ENCODE measurements at places on chromosomes 12 and 14.

DNA sequence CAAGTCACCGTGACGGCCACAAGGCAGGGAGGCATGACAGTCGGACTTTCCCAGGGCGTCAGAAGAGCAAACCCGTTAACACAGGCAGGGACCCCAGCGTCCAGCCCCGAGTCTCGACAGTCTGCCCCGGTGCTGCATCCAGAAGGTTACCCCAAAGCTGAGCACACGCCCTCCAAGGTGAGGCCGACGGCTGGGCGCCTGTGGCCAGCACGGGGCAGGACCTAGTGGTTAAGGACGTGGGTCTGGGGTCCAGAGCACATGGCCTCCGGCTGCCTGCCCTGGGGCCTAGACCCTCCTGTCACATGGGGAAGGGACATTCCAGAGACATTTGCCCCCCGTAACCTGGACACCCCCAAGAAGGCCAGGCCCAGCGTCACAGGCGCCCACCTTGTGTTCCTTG is 29.7 kb upstream of the BTBD6 start:
- DNase-seq = no peak

- no peak for DNase-seq
Observed at GRCh38 chr14:63773504-63773903, 45.6 kb upstream of the SGPP1 start.

- no peak for DNase-seq
Observed at GRCh38 chr12:57488402-57489156, 711 bp downstream of the MARS1 start.

DNA sequence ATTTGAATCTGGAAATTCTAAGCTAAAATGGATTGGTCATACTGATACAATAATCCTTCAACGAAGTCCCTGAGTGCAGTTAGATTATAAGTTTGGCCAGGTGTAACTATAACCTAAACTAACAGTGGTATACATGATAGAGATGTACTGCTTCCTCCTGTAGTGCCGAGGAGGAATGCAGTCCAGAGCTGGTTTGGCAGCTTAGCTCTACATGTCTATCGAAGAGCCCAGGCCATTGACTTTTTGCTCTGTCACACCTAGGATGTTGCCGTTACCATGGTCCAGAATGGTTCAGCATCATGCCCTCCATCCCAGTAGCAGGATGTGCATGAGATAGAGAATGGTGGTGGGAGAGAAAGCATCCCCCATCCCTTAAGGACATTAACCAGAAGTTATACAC is 318.1 kb downstream of the ZFP36L1 start:
- DNase-seq = no peak

GRCh38 chr12:76680940-76681339 is 83.0 kb upstream of the ZDHHC17 start:
- no peak for DNase-seq

DNA sequence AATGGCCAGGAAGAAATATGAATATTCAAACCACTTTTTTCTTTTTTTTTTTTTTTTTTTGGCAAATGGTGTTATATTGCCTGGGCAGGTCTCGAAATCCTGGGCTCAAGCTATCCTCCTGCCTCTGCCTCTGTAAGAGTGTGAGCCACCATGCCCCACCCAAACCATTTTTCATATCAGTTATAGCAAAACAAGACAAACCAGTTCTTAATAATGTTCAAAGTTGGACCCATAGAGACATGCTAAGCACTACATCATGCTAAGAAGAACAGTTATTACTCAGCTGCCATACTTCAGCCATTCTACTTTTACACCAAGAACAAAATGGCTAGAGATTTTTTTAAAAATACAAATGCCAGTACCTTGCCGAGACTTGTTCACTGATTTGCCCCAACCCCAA is 25.5 kb downstream of the EIF2S1 start:
- no peak for DNase-seq

- no peak for DNase-seq
Observed at GRCh38 chr14:103868242-103868897, 21.0 kb upstream of the PPP1R13B start.

DNA sequence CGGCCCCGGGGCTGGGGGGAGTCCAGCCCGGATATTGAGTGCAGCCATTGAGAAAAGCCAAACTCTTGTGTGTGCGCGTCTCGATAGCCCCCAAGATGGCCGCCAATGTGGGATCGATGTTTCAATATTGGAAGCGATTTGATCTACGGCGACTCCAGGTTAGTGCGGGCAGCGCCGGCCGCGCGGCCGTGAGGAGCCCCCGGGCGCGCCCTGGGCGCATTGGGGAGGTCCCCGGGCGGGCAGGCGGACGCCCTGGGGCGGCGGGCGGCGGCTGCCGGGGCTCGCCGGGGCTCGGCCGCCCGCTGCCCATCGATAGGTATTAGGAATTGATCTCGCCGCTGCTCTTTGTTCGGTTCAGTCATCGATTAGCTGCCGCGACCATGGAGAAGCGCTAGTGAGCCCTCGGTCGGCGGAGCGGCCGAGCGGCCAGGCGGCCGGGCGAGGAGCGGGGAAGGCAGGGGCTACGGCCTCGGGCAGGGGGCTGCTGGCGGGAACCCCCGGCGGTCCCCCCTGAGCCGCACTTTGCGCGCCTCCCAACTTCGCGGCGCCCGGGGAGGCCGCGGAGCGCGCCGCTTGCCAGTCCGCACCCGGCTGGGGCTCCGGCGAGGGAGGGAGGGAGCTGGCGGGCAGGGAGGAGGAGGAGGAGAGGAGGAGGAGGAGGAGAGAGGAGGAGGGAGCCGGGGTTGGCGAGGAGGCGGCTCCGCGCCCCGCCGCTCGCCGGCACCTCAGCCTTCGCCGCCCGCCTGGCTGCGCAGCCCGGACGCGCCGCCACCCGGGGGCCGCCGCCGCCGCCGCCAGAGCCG is 113.9 kb upstream of the MYL2 start:
- no peak for DNase-seq

DNA sequence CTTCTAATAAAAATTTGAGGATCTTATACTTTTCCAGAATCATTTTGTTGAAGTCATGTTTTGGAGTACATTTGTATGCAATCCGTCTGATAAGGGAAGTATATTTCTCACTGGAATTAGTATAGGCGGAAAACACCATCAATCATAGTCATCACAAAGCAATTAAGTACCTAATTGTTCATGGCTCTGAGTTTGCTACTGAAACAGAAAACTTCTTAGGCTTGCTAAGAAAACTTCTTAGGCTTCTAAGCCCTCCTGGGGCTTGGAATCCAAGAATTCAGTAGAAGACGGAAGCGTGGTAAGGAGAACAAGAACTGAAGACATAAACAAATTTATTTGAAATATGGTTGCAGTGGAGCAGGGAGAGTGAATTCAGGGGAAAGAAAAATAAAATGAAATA is 636.3 kb downstream of the DIO2 start:
- no peak for DNase-seq

DNA sequence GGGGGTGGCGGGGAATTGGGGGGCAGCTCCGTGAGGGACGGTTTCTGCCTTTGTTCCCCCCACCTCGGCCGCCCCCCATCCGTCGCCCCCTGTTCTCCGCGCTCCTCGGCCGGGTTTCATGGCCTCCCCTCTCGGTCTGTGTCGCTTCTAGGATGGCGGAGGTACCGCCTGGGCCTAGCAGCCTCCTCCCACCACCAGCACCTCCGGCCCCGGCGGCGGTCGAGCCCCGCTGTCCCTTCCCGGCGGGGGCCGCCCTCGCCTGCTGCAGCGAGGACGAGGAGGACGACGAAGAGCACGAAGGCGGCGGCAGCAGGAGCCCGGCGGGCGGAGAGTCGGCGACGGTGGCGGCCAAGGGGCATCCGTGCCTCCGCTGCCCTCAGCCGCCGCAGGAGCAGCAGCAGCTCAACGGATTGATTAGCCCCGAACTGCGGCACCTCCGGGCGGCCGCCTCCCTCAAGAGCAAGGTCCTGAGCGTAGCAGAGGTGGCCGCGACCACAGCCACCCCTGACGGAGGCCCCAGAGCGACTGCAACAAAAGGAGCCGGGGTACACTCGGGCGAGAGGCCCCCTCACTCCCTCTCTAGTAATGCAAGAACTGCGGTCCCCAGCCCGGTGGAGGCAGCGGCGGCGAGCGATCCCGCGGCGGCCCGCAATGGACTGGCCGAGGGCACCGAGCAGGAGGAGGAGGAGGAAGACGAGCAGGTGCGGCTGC is 575 bp downstream of the NAA30 start:
- DNase-seq = peak; percentile 57

- no peak for DNase-seq
Observed at GRCh38 chr14:65704437-65704836, 291.9 kb downstream of the FUT8 start.

DNA sequence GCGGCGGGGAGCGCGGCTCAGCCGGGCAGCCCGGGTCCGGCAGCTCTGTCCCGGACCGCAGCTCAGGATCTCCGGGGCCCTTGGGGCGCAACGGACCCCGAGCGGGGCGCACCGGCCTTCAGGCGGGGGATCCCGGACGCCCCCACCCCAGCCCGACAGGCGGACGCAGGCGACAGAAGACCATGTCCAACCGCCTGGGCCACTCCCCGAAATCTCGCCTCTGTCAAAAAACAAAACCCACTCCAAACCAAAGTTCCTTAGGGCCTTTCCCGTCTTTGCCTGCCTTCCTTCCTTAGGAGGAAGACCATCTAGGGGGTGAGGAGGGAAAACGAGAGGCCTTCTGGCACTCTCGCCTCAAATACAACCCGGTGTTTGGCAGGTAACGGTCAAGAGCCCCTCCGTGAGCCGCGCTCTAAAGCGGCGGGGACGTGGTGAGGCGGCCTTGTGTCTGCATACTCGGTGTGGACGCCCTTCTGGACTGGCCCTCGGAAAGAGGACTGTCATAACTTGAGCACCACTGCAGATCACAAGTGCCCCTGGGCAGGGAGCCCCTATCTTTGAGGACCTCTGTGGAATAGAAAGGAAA is 604 bp downstream of the HCFC2 start:
- DNase-seq = peak; percentile 31

DNA sequence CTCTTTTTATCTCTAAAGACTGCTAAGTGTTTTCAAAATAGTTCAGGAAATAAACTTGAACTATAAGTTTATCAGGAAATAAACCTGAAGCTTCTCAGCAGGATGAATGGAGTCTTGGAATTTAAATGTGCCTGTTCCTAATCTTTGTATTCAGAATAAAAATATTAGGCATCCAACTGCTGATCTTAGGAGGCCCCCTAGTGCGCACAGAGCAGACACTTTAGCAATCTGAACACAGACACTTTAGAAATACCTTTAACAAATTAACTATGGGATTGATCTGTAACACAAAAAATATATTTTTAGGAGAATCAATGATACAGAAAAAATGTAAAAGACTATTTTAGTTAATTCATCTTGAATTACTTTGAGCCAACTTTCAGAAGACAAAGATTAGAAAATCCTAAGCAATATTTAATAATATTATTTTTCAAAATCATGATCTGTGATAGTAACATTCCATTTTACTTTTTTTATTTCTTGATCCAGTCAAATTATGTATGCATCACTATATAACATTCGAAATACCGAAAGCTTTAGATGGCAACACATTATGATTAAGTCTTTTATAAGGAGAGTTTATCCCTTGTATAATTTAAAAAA is 80.9 kb downstream of the SLC41A2 start:
- DNase-seq = peak; percentile 37

- no peak for DNase-seq
Observed at GRCh38 chr14:21933681-21934080, 260.1 kb upstream of the OR4E1 start.

- DNase-seq = no peak
Observed at GRCh38 chr12:12912711-12913110, 21.3 kb downstream of the GPRC5A start.

- no peak for DNase-seq
Observed at GRCh38 chr14:68705741-68706283, 87.1 kb downstream of the ZFP36L1 start.

DNA sequence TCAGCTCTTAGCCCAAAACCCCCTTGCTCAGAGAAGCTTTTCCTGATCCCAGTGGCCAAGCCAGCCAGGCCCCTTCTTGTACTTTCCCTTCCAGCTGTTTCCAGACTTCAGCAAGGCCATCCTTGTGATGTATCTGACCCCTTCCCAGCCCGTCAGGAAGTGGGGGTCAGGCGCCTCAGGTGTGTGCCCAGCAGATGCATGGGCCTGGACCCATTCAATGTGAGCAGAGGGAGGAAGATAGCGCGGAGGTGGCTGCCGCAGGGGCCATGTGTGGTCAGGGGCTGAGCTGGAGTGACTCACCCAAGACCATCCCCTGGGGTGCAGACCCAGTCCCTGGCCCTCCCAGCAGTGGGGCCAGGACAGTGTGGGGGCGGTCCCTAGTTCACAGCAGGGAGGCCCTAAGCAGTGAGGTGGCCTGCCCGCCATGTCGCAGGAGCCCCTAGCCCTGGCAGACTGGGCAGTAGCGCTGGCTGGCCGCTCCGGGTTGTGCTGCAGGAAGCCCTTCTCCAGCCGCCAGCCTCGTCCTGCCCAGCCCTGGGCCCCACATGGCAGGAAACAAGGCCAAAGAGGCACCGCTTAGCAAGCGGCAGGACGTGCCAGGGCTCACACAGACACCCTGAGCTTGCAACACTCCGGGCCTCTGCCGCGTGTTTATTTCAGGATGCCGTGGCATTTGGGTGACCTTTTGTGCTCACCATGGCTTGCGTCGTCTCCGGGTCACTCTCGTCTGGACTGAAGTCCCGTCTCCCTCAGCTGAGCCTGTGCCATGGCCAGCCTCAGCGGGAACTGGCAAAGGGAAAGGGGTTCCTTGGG is 12.0 kb downstream of the ADSS1 start:
- peak; percentile 42 for DNase-seq

GRCh38 chr12:55715169-55715764 is 579 bp upstream of the BLOC1S1 start:
- no peak for DNase-seq

- no peak for DNase-seq
Observed at GRCh38 chr14:24095271-24096068, 1.4 kb downstream of the PCK2 start.

- no peak for DNase-seq
Observed at GRCh38 chr12:6950401-6950801, 755 bp upstream of the PTPN6 start.

DNA sequence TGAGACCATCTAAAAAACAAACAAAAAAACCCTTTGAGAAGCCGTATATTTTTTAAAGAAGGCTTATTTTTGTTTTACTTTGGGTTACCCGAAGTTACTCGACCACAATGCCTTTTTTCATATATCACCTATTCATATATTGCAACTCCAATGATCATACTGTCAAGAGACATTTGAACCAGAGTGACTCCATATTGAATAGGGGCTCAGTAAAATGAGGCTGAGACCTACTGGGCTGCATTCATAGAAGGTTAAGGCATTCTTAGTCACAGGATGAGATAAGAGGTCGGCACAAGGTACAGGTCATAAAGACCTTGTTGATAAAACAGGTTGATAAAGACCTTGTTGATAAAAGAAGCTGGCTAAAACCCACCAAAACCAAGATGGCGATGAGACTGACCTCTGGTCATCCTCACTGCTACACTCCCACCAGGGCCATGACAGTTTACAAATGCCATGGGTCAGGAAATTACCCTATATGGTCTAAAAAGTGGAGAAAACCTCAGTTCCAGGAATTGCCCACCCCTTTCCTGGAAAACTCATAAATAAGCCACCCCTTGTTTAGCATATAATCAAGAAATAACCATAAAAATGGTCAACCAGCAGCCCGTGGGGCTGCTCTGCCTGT is 50.0 kb upstream of the PKP2 start:
- DNase-seq = no peak

All from muscle of arm (tissue), 14 donors.